T-helper 2 cell treated with Interferon-gamma antibody and Interleukin-4, amounts not matched to agents 100 ng/mL and 5 ng/mL, for 36 hours (primary cell): ENCODE measurements at places on chromosomes 7 and 10. TPM values are rescaled to one million over a fixed set of nuclear protein-coding genes. Genes with fewer than 3 reads are reported as not detected.

Gene PDE6C
- total RNA-seq, result not detected in 2 replicates

Gene STEAP2
- 0.02 TPM in 1 of 2 replicates, not detected in the other for total RNA-seq

Gene EMX2
- not detected in 2 replicates for total RNA-seq

Gene CABCOCO1
- not detected in 2 replicates for total RNA-seq
